Stimulated activated naive CD4-positive, alpha-beta T cell treated with Interleukin-2 at 50 U/mL for 16 hours (primary cell): ENCODE measurements at places on chromosomes 7 and 10.

- DNase-seq = no peak
Observed at GRCh38 chr7:32075612-32076011, 5.4 kb upstream of the PDE1C start.

DNA sequence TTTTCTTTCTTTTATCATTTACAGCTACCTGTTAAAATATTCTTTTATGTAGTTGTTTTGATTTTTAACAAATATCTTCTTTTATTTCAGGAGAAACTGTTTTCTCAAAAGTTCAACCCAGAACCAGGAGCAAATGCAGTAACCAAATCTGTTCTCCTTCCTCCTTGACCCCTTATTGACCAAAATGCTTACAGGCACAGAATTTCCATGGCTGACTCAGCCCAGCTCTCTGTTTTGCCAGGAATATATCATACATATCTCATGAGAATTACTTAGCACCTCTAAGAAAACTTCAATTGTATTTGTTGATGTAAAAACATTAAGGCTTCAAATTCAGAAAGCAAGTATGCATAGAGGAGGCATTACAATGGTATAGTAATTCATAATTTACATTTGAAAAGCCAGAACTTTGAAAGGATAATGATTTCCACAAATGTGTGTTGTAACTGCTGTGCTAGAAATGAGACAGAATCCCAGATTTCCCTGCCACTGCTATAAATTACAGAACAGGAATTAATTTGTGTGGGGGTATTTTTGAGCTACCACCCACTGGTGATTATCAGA, 2.2 kb downstream of the GSAP start:
- no peak for DNase-seq

DNA sequence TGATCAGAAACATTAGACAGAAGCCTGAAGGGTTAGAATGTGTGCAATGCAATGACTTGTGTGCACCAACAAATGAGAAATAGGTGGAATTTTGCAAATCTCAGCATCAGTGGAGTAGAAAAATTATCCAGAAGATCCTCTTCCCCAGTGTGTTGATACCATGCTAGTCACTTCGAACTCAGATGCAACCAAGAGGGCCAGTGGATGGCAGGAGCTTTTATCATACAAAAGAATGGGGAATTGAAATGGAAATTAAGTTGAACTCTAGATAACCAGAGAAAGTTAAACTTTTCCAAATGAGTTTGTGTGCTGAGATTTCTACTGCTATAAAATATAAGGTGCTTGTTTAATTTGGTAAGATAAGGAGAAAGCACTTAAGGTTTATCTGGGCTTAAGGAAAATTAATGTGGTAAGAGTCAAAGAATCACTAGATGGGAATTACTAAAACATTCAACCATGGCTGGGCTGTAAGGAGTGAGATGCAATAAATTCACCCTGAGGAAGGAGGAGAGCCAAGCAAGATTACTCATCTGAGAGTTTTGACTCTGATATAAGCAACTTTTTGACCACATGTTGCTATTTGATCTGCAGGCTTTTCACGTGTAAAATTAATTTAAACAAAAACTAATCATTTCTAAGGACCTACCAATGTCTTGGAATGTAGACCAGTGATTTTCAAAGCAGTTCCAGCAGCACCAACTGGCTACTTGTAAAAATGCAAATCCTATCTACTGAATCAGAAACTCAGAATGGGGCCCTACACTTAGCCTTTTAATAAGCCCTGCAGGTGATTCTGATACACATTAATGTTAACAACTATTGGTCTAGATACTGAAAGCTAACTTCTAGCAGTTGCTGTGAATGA, 113.2 kb downstream of the CDC14C start:
- DNase-seq = no peak

DNA sequence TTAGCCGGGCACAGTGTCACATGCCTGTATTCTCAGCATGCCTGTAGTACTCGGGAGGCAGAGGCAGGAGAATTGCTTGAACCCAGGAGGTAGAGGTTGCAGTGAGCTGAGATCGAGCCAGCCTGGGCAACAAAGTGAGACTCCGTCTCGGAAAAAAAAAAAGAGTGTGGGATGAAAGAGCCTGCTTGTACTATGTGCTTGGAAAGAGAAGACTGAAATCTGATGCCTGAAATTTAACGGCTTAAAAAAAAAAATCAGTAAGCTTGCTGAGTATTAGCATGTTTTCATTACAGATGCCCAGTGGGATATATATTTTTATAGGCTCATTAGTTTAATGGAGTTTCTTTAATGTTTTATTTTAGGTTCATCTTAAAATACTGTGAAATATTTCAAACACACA, 4.2 kb downstream of the NT5C2 start:
- no peak for DNase-seq

DNA sequence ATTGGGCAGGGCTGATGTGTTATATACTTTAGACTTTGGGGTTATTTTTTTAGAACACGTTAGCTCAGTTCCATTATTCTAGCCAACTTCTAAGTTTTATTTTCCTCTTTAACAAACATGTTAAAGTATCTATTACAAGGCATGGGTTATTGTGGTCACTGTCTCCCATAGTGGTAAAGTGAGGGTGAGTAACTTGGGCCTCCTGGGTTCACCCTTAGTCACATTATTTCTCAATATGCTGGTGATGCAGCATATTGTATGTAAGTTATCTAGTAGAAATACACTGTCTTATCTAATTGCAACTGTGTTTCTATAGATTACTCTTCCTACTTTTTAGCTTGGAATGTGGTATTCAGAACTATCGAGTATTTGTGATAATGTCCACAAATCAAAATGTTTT, 65.9 kb downstream of the BBS9 start:
- no peak for DNase-seq

GRCh38 chr7:69739931-69740431, 141.7 kb downstream of the AUTS2 start:
- no peak for DNase-seq

- DNase-seq = no peak
Observed at GRCh38 chr10:68318331-68319059, 13.4 kb upstream of the HNRNPH3 start.

DNA sequence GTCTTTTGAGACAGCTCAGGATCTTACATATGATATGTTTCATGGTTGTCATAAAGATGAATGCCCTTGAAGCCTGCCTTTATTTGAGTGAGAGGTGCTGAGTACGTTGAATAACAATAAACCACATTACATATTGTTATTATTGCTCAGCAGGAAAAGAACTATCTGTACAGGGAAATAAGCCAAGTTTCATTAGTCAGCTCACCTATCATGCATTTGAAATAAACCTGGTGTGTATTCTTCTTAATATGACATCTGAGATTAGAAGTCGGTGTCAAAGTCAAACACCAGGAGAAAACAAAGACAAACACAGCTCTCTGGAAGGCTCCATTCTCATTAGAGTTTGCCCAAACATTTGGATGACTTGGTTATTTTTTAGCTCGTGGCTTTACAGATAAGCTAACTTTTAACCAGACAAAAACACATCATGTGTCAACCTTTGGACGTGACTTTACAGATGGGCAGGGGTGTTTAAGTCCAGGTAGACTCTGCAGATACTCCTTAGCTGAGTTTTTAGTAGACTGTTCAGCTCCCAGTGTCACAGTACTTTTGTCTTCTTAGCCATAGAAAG, 71.2 kb upstream of the AOAH start:
- DNase-seq = no peak

DNA sequence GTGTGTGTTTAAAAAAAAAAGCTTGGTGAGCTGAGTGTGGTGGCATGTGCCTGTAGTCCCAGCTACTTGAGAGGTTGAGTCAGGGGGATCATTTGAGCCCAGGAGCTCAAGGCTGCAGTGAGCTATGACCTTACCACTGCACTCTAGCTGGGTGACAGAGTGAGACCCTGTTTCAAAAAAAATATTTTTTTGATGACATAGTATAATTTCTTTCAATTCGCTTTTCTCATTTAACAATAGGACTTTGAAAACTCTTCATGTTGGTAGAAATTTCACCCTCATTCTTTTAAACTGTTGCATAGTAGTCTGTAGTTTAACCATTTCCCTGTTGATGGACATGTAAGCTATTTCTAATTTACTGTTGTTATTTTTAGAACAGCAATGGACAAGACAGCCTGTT, 55.7 kb upstream of the EXOC6 start:
- DNase-seq = no peak

GRCh38 chr10:120978589-120979252, 127.6 kb downstream of the WDR11 start:
- DNase-seq = no peak

DNA sequence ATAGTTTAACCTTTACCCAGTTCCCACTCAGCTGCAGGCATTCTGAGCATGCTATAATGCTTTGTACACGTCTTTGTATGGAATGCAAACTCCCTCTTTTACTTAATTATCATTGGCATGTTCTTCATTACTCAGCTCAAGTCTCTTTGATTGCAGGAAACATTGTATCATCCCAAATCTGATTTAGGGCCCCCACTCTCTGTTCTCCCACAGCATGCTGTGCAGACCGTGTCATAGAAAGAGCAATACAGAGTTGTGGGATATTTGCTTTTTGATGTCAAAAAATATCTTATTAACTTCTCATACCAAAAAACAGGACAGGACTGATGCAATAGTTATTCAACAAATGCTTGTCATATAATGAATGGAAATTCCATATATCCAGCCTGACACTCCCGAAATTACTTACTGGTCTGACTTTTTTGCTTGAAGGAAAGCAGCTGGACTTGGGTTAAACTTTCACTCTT, 1081.5 kb upstream of the C7orf33 start:
- no peak for DNase-seq

GRCh38 chr10:113049881-113050280, 99.8 kb downstream of the TCF7L2 start:
- DNase-seq = no peak

DNA sequence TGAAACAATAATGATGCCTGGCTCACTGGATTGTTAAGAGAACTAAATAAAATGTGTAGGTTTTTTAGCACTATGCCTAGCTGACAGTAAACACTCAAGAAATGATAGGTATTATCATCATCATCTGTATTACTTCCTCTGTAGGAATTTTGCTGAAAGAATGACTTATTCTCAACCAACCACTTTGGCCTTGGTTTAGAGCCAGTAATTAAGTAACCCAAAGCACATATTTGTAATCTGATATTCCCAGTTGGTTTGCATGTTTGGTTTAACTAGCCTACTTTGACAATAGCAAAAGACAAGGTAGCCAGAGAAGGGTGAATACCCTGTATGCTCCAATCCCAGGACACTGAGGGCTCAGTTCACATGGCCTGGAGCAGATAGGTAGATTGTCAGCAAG, 34.4 kb downstream of the BCAP29 start:
- no peak for DNase-seq

DNA sequence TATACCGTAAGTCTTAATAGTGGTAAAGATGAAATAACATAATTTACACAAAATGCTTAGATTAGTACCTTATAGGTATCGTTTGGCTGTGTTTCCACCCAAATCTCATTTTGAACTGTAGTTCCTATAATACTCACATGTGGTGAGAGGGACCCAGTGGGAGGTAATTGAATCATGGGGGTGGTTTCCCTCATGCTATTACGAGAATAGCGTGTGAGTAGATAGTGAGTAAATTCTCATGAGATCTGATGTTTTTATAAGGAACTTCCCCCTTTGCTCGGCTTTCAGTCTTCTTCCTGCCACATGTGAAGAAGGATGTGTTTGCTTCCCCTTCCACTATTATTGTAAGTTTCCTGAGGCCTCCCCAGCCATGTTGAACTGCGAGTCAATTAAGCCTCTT, 426.3 kb upstream of the POT1 start:
- no peak for DNase-seq

- DNase-seq = no peak
Observed at GRCh38 chr7:127738859-127739258, 86.9 kb downstream of the SND1 start.

- no peak for DNase-seq
Observed at GRCh38 chr7:106465704-106466468, 181.1 kb upstream of the NAMPT start.

DNA sequence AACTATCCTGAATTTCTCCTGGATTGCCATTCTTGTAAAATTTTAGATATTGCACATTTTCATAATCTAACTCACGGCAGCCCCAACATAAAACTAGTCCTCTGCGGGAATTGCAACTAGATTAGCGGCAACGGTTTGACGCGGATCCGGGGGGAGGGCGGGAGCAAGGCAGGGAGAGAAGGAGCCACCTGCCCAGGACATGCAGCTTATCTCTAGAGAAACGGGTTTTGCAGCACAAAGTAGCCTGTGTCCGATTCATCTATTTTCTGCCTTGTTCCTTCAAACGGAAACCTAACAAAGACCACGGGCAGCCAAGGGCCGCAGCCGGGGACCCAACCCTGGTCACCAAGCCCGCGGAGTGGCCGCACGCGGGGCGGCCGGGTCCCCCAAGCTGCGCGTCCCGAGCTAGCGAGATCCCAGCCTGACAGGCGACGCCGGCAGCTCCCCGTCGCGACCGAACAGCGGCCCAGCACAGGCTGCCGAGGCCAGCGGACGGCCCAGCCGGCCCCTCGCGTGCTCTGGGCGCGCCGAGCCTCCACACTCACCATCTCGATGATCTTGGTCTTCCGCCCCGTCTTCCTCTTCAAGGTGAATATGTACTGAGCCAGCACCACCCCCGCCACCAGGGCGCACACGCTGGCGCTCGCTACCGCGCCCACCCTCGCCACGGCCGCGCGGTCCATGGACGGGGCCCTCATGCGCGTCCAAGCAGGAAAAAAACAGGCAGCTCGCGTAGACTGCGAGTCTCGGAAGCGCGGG, at the start of gene NT5C3A:
Gene NT5C3A, minus strand, starts transcription at position 754 of the 759 bp plus-strand sequence. Its CDS starts 71 bp downstream, at position 683.
- DNase-seq = no peak

GRCh38 chr7:79420464-79420863, 33.0 kb downstream of the MAGI2 start:
- no peak for DNase-seq

DNA sequence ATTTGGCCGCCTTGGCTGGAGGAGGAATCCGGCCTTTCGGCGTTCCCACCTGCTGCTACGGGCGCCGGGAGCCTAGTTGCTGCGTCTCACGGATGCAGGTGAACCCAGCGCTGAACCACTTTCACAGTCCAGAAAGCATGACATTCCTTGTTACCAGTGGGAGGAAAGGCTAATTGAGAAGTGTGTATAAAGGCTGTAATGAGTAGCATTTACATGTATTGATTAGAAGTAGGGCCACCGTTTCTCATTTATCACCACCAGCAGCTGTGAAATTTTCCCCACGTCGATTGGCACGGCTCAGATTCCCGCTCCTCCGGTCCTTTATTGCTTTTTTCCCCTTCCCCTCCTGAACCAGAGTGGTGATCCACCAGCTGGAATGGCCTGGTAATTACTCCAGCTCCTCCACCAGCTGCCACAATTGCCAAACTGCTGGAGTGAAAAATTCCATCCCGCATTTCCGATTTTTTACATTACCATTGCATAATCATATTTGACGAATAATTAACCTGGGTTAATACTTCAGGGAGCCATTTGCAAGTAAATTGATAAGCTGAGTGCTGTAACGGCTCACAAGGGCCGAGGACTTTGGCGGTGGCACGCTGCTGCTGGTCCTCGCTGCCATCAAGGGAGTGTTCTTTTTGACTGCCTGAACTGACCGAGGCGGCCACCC, 153.3 kb downstream of the POU6F2 start:
- DNase-seq = no peak
